Effector memory CD4-positive, alpha-beta T cell (primary cell): ENCODE measurements at places on chromosomes 6 and 20.

DNA sequence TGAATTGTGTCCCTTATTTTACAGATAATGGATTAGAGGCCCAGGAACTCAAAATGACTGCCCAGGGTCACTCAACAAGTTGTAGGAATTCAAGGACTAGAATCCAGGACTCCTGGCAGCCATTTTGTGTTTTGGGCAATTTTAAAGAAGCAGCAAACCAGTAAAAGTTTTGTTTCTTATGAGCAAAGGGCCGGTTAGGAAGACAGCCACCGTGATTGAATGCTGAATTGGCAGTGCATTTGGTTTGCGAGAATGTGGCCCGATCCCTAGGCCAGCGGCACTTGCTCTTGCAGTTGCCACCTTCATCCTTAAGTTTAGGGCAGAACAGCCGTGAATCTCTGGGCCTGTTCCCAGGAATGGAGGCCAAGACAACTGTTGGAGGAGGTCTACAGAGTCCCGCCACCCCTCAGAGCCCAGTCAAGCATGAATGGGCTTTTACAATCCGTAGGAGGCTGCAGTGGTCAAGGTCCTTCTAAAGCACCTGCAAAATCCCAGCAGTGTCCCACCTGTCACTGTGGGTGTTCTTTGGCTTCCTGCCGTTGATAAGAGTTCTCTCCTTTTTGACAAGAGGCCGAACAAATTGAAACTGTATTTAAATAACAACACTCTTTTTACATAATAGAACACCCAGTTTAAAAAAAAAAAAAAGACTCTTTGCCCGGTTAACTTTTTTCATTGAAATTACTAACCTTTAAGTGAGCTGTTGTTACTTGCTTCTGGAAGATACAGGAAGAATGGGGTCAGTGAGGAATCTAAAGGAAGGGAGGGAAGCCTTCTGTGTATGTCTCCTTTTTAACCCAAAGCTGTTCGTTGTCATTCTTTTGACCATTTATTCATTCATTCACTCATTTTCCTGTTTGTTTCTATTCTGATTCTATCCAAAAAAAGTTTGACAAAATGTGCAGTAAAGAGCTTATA lies 68.7 kb downstream of the PHACTR2 start:
- no peaks in the 10 kb centered on the region for H3K36me3 ChIP-seq
- no peaks in the 10 kb centered on the region for H3K27me3 ChIP-seq
- no peaks in the 10 kb centered on the region for H3K4me1 ChIP-seq
- no peak overlapping the region for H3K27ac ChIP-seq

GRCh38 chr6:130018744-130019325 lies 454 bp downstream of the L3MBTL3 start:
- H3K36me3 ChIP-seq: no peaks in the 10 kb centered on the region
- H3K27ac ChIP-seq: peak overlapping the region; percentile 70
- H3K4me3 ChIP-seq: peak overlapping the region; percentile 99

DNA sequence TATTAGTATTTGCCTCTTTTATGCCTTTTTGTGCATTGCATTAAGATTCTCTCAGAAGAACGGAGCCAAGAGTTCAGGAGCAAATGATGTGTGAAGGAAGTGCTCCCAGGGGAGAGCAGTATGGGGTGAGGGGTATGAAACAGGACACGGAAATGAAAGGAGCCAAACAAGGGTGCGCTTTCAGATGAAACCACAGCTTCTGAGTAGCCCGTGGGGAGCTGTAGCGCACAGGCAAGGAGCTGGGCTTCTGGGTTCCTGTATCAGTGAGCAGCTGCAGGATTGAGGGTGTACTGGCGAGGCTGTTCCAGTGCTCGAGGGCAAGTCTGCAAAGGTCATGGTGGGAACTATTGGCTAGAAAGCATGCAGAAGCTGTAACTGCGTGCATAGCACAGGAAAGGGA lies 25.4 kb downstream of the ANKEF1 start:
- no peak for DNase-seq
- H3K4me1 ChIP-seq: no peaks in the 10 kb centered on the region
- peaks cover 5% of the 10 kb centered on the region for H3K36me3 ChIP-seq
- H3K4me3 ChIP-seq: no peak overlapping the region
- no peak overlapping the region for H3K27ac ChIP-seq

- no peaks in the 10 kb centered on the region for H3K36me3 ChIP-seq
- no peaks in the 10 kb centered on the region for H3K27me3 ChIP-seq
- no peaks in the 10 kb centered on the region for H3K4me1 ChIP-seq
- no peak for DNase-seq
Measured at GRCh38 chr6:73177221-73177944, 47.9 kb downstream of the KHDC1L start.

- no peak overlapping the region for H3K27ac ChIP-seq
- H3K36me3 ChIP-seq: no peaks in the 10 kb centered on the region
- DNase-seq: no peak
Measured at GRCh38 chr20:40427026-40427425, 262.0 kb downstream of the MAFB start.

DNA sequence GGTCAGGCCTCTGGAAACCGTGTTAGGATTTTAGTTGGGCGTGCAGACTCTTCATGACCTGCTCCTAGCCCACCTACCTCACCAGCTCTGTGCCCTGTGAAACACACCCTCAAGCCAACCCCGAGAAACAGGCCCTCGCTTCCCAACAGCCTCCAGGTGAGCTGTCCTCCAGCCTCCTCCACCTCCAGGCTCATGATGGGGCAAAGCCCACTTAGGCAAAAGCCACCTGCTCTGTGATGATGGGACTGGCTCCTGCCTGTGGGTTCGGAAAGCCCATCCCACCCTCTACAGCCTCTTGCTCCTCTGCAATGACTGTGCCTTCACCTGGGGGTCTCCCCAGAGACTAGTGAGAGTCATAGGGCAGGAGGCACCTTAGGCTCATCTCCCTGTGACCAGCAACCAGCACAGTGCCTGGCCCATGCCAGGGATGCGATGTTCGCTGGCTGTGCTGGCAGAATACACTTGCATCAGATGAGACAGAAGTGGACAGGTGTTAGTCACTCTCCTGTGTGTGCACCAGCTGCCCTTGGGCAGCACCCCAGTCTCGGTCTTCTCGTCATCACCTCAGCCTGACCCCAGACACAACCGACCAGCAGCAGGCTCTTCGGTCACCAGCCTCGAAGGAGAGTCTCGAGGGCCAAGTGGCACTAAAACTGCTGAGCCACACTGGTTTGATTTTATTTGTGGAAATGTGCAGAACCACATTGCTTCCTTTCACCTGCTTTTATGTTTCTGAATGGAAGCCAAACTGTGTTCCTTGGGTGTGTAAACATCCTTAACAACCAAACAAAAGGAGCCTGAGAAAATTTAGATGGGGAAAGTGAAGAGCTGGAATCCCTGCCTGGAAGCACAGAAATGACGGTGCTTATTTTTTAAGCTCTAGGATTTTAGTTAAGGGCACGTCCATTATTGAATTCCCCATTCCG lies 10.7 kb downstream of the PXDC1 start:
- no peak overlapping the region for H3K27ac ChIP-seq
- H3K36me3 ChIP-seq: no peaks in the 10 kb centered on the region
- peaks cover 8% of the 10 kb centered on the region for H3K4me1 ChIP-seq
- no peaks in the 10 kb centered on the region for H3K27me3 ChIP-seq

DNA sequence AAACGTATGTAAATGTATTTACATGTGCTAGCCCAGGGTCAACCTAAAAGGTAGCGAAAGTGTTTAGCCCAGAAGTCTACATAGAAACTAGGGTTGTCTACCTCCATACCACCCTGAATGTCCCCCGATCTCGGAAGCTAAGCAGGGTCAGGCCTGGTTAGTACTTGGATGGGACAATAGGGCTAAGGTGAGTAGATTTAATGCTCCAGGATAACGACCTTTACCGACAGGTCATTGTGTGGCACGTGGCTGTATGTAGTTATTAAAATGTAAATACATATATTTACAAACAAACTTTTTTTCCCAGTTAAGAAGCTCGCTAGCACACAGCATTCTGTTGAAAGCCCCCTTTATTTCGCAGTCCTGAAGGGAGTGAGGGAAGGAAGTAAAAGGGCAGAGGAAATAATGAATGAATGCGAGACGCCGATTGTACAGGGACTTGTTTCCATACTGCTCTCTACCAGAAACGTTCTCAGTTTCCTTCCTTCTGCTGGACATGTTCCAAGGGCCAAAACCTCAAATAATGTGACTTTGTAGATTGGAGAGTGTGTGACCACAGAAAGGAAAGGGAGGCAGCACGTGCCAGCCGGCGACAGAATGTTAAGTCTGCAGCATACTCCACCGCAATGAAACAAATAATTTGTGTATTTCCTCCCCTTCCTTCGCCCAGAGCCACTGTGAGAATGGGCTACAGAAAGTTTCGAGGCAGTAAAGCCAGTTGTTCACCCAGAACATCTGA lies 612 bp downstream of the ADAT2 start:
- peak overlapping the region; percentile 69 for H3K4me3 ChIP-seq
- H3K27ac ChIP-seq: peak overlapping the region; percentile 76
- H3K4me1 ChIP-seq: peaks cover 17% of the 10 kb centered on the region
- H3K27me3 ChIP-seq: no peaks in the 10 kb centered on the region
